ENCODE measurements at places on chromosomes 12 and 14. TPM values are rescaled to one million over a fixed set of nuclear protein-coding genes. Genes with fewer than 3 reads are reported as not detected.
A peak's percentile ranks its signal among the peaks of the same experiment; 100 is the strongest.

DNA sequence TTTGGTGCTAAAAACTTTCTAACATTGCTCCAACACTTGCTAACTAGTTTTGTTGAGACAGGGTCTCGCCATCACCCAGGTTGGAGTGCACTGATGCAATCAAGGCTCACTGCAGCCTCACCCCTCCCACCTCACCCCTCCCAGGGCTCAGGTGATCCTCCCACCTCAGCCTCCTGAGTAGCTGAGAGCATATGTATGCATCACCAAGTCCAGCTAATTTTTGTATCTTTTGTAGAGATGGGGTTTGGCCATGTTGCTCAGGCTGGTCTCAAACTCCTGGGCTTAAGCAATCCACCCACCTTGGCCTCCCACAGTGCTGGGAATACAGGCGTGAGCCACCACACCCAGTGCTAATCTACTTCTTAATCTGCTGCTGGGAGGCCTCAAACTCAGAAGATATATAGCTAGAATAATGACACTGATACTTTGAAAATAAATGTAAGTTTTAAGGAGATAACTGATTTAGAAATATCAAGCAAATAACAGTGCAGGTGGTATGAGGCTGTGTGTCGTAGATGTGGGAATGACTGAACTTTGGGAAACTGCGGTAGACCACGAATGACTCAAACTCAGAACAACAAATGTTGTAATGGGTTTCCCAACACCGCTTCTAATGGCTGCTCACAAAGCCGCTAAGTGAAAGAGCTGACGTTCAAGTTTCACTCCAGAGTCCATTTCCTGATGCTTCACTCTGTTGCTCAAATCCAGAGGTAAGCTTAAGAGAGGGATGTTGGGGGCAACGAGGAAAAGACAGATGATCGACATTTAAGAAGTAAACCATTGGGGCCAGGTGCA, 10.0 kb downstream of the TMCC3 start:
- no peaks in the 10 kb centered on the region for H3K36me3 ChIP-seq
- H3K4me1 ChIP-seq: peaks cover 27% of the 10 kb centered on the region
- H3K27me3 ChIP-seq: peaks cover 41% of the 10 kb centered on the region
- DNase-seq: peak; percentile 76

DNA sequence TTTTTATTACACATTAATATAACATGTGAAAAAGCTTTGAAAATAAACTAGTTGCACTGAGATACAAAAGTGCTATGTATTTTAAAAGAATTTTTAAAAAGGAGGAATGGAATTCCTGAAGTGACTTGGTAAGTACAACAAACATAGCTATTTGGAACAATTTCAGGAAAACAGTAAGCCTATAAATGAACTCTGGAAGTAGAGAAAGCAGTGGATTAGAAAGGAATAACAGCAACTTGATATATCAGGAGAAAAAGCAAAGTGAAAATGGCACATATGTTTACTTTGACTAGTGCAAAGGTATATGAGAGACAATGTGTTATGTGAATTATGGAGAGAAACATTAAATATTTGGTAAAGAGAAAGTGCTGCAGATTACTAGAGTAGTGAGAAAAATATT, 811.7 kb downstream of the C12orf50 start:
- no peaks in the 10 kb centered on the region for H3K4me1 ChIP-seq
- no peak for DNase-seq
- no peaks in the 10 kb centered on the region for H3K27me3 ChIP-seq
- no peaks in the 10 kb centered on the region for H3K36me3 ChIP-seq

- peak overlapping the region; percentile 97 for H3K4me3 ChIP-seq
- no peak for DNase-seq
- peaks cover 65% of the 10 kb centered on the region for H3K36me3 ChIP-seq
- peaks cover 68% of the 10 kb centered on the region for H3K4me1 ChIP-seq
- H3K27me3 ChIP-seq: no peaks in the 10 kb centered on the region
Observed at GRCh38 chr14:102084931-102085330, 1.9 kb downstream of the HSP90AA1 start.

Gene BCL2L14
- 21.8 TPM for total RNA-seq

All from activated naive CD4-positive, alpha-beta T cell treated with anti-CD3 and anti-CD28 coated beads for 36 hours (primary cell).